ENCODE measurements at places on chromosomes 7 and 10. TPM values are rescaled to one million over a fixed set of nuclear protein-coding genes. Genes with fewer than 3 reads are reported as not detected.

BAG3 gene
- polyA plus RNA-seq: 12.3 TPM

TMEM176B gene
- polyA plus RNA-seq: 291 TPM

SPDYE2 gene
- polyA plus RNA-seq: 3.2 TPM

GNGT1 gene
- not detected for polyA plus RNA-seq

RBP3 gene
- 0.06 TPM for polyA plus RNA-seq

GPR26 gene
- 0.16 TPM for polyA plus RNA-seq

ACTL6B gene
- 2.9 TPM for polyA plus RNA-seq

AFAP1L2 gene
- polyA plus RNA-seq: 12.0 TPM

MUC12 gene
- polyA plus RNA-seq: 3.3 TPM

SYT15 gene
- polyA plus RNA-seq: 2.5 TPM

RBM17 gene
- 125 TPM for polyA plus RNA-seq

ASZ1 gene
- not detected for polyA plus RNA-seq

VSTM2A gene
- polyA plus RNA-seq: 2.7 TPM

FRAT1 gene
- 5.6 TPM for polyA plus RNA-seq

LARP4B gene
- polyA plus RNA-seq: 54.0 TPM

FAM241B gene
- polyA plus RNA-seq: 6.4 TPM

ZNF3 gene
- 50.4 TPM for polyA plus RNA-seq

ADD3 gene
- polyA plus RNA-seq: 418 TPM

NAT16 gene
- polyA plus RNA-seq: 0.21 TPM

FKBP9 gene
- 67.8 TPM for polyA plus RNA-seq

ASIC3 gene
- polyA plus RNA-seq: 6.9 TPM

NUTM2B gene
- polyA plus RNA-seq: 1.3 TPM

HOXA10 gene
- polyA plus RNA-seq: 0.12 TPM

NPY4R gene
- 1.8 TPM for polyA plus RNA-seq

PROSER2 gene
- 6.7 TPM for polyA plus RNA-seq

POLL gene
- polyA plus RNA-seq: 31.4 TPM

WEE2 gene
- polyA plus RNA-seq: 5.1 TPM

ITIH5 gene
- polyA plus RNA-seq: 6.8 TPM

CYP2C19 gene
- polyA plus RNA-seq: 26.9 TPM

FAM25C gene
- polyA plus RNA-seq: not detected

ZNF138 gene
- 10.4 TPM for polyA plus RNA-seq

SPDYE5 gene
- polyA plus RNA-seq: 2.0 TPM

SMKR1 gene
- polyA plus RNA-seq: 1.1 TPM

ACBD7 gene
- polyA plus RNA-seq: 2.2 TPM

OIT3 gene
- polyA plus RNA-seq: 9.9 TPM

NPTX2 gene
- 9.2 TPM for polyA plus RNA-seq

NPSR1 gene
- polyA plus RNA-seq: 0.16 TPM

GATA3 gene
- polyA plus RNA-seq: 0.84 TPM

METTL27 gene
- 7.6 TPM for polyA plus RNA-seq

C10orf53 gene
- polyA plus RNA-seq: 0.03 TPM

CLEC5A gene
- polyA plus RNA-seq: 0.09 TPM

DPP6 gene
- polyA plus RNA-seq: 7.8 TPM

IQUB gene
- 0.58 TPM for polyA plus RNA-seq

HOGA1 gene
- 3.2 TPM for polyA plus RNA-seq

DYNC1I1 gene
- 1.2 TPM for polyA plus RNA-seq

SLC18A2 gene
- polyA plus RNA-seq: 0.72 TPM

MYH16 gene
- 0.01 TPM for polyA plus RNA-seq

ECHDC3 gene
- polyA plus RNA-seq: 9.6 TPM

GRM3 gene
- polyA plus RNA-seq: 0.16 TPM

RASA4B gene
- 14.2 TPM for polyA plus RNA-seq

GJD4 gene
- 0.09 TPM for polyA plus RNA-seq

FAM20C gene
- polyA plus RNA-seq: 57.2 TPM

SUN3 gene
- polyA plus RNA-seq: not detected

SORCS1 gene
- polyA plus RNA-seq: 6.5 TPM

ZC3HAV1 gene
- polyA plus RNA-seq: 20.0 TPM

COBL gene
- 30.5 TPM for polyA plus RNA-seq
